ENCODE measurements at places on chromosomes 2 and 18. TPM values are rescaled to one million over a fixed set of nuclear protein-coding genes. Genes with fewer than 3 reads are reported as not detected.

DNA sequence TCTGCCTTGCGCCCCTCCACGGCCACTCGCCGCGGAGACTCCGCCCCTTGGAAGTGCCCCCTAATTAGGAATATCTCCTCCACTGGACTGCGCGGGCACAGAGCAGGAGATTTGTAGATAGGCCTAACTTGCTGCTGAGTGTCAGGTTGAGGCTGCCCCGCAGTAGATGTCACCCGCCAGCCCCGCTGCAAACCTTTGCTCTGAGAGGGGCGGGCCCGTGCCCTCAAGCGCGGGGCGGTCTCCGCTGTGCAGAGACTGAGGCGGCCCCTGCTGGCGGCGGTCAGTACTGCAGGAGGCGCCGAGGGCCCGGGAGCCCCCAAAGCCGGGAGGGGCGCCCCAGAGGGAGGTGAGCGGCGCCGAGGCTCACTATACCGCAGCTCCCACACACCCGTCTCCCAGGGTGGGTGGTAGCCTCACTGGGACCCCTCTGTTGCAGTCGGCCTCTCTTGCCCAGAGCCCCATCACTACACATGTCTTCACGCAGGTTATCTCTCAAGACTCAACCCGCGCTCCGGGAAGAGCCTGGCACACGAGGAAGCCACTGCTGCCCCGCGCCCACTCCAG is 2.9 kb upstream of the NEURL3 start:
- peak; percentile 75 for ATAC-seq

MBD2 gene
- total RNA-seq: 175 TPM

GRCh38 chr18:53426666-53427184 is 797.7 kb downstream of the MBD2 start:
- ATAC-seq: no peak

GRCh38 chr2:155099784-155100183 is 401.3 kb downstream of the KCNJ3 start:
- ATAC-seq: no peak

- ATAC-seq: no peak
Observed at GRCh38 chr2:190043441-190043840, 19.1 kb downstream of the MSTN start.

GRCh38 chr18:8397034-8397433 is 212.2 kb upstream of the RAB12 start:
- ATAC-seq: no peak

DNA sequence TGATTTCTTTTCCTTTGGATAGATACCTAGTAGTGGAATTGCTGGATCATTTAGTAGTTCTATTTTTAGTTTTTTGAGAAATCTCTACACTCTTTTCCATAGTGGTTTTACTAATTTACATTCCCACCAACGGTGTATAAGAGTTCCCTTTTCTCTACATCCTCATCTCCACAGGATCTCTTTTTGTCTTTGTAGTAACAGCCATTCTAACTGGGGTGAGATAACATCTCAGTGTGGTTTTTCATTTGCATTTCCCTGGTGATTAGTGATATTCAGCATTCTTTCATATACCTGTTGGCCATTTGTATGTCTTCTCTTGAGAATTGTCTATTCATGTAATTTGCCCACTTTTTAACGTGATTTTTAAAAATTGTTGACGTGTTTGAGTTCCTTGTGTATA is 13.8 kb downstream of the RFTN2 start:
- no peak for ATAC-seq

PLA2R1 gene
- 6.2 TPM for total RNA-seq

DNA sequence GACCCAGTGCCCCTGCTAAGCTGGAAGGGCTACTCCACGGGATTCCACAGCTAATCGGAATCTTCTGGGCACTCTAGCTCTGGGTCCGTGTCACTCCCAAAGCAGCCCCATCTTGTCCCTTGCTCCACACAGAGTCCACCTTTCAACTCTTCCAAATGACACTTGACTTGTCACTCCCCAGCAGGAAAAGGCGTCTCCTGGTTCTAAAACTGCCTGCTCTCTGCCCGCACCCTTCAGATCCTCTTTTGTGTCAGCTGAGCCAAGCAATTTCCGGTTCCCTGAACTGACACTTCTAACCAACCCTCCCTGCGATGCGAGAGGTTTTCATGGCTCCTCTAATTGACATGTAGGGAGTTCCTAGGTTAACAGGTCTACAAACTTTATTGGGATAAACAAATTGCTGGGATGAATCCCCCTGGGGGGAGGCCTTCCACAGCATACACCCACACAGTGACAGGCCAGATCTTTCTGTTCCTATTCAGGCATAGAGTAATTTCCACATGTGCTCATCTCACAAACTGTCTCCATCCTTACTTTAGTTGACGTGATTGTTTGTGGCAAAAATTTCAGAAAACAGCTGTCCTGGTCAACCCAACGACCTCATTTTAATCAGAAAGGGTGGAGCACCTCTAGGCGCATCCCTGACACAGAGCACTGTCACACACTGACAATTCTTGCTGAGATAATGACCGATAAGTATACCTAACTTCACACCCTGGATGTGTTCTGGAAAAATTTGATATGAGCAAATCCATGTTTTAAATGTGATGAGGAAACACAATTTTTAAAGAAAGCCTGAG is 104.9 kb downstream of the RBMS1 start:
- peak; percentile 27 for ATAC-seq

LYG2 gene
- not detected for total RNA-seq

Measured in esophagus mucosa (tissue), 1 donor.